ENCODE measurements at places on chromosomes 5 and 9.

GRCh38 chr5:33941090-33941489 is 4.9 kb downstream of the RXFP3 start:
- DNase-seq: no peak

DNA sequence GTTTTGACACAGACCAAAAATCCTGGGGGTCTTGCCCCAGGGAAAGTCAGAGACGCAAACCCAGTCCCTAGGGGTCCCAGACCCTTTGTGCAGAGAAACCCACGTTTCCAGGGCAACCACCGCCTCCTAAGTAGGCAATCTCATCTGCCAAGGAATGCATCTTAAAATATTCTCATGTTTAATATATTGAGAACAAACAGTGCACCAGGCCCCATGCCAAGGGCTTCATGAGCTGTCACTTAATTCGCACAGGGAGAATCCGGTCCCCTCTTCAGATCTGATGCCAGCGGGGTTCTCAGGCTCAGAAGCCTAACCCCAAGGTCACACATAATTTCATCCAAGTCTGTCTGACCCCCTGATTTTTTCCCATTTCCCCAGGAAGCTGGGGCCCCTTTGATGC is 28.8 kb downstream of the CPLX2 start:
- no peak for DNase-seq

- no peak for DNase-seq
These were observed 126.9 kb upstream of the FOXD4L5 start for GRCh38 chr9:65411901-65412300.

DNA sequence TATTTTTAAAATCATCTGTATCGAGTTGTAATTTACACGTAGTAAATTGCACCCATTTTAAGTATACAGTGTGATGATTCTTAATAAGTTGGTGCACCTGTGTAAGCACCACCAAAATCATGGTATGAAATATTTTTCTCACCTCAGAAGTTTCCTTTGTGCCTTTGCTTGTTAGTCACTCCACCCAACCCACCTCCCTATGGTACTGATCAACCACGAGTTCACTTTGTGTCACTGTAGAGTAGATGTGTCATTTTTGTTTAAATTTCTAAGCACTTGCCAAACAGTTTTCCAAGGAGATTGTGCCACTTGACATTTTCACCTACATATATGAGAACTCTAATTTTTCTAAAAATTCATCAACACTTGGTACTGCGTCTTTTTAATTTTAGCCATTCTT is 806.5 kb downstream of the TLR4 start:
- no peak for DNase-seq

DNA sequence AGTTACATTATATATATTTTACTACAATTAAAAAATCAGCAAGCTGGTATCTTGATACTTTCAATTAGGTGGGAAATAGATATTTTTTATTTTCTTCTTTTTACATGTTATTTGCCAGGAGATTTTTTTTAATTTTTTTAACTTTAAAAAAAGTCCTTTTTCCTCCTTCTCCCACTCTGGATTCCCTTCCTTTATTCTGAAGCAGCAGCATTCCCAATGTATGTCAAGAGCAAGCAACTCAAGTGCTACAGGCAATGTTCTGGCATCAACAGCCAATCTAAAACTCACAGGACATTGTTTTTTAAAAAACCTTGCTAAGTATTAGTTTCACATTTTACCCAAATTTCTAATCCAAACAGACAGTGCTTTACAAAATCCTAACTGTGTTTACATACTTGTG is 41.4 kb downstream of the GOLPH3 start:
- no peak for DNase-seq

- DNase-seq: no peak
These were observed 23.5 kb upstream of the ENHO start for GRCh38 chr9:34546102-34546833.

GRCh38 chr5:89816038-89816437 is 593.5 kb downstream of the CETN3 start:
- DNase-seq: no peak

GRCh38 chr5:132829742-132830435 is 558 bp downstream of the SHROOM1 start:
- peak; percentile 84 for DNase-seq

DNA sequence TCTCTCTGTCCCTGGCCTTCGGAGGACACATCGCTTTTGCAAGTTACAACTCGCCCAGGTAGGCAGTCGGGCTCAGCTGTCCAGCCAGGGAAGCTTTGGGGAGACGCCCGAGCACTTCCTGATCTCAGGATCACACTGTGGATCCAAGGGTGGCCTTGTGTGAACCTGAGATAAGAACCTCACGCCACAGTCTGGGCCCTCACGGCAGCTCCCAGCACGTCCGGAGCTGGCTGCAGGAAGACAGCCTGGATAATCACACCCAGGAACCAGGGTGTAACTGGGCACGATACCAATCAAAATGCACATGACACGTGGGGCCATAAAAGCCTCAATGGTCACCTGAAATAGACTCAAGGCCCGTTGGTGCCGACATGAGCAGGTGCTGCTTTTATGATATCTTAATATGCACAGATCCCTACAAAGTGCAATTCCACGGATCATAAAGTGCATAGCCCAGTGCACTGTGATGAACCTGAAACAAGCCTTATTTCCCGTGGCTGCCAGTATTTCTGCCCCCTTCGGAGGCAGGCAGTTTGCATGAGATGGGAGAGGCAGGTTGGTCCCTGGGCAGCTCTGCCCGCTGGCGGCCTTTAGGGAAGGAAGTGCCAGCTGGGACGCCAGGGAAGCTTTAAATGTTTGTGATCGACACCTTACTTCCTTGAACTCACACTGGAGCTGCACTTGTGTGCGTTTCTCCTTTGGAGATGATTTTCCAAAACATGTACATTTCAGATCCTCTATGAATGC is 14.5 kb downstream of the SLC6A18 start:
- DNase-seq: no peak
